ENCODE measurements at places on chromosomes 11 and 22.

- DNase-seq, result no peak
Observed at GRCh38 chr11:32034149-32034548, 56.7 kb upstream of the RCN1 start.

DNA sequence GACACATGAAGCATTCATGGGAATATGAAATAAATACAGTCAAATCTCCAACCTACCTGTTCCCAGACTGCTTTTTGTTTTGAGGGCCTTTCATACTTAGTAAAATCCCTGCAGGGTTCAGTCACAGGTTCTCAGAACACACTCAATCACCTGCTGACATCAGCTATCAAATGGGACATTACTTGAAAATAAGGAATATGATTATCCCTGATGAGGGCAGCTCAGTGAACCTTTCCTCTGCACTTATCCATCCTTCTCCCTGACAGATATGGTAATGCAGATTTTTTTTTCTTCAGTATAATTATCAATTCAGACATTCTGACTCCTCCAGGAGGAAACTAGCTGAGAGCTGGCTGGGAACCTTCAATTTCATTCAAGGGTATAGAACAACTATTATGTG is 1127.4 kb upstream of the CCDC90B start:
- DNase-seq, result no peak

- DNase-seq, result no peak
Observed at GRCh38 chr11:3134651-3135480, 30.2 kb downstream of the OSBPL5 start.

GRCh38 chr11:2402106-2402505 is 1.6 kb downstream of the TSSC4 start:
- DNase-seq, result no peak

GRCh38 chr22:20639343-20639742 is 131.9 kb downstream of the MED15 start:
- DNase-seq, result no peak

DNA sequence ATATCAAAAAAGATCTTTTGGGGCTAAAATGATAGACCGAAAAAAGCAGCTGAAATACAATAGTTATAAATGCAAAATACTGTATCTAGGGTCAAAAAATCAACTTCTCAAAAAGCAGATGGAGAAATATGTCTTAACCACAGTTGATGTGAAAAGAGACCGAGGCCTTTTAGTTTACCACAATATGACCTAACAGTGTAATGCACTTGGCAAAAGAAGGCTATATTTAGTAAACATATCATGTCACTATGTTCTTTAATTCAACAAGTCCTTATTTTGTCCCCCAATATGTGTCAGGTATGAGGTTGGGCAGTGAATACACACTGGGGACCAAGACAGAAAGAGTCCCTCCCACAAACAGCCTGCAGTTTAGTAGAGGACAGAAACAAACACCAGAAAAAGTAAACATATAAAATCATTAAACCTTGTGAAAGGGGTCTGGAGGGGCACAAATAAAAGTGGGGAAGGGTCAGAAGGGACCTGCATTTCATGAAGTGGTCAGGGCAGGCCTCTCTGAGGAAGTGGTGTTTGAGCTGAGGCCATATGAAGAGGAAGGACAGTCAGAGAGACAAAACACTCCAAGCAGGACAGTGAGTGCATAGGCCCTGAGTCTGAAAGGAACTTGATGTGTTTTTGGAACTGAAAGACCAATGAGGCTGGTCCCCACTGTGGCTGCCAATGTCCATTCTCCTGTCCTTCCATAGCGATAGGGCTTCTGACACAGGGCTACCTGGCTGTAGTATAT is 53.4 kb downstream of the LIF start:
- DNase-seq, result no peak

GRCh38 chr11:134861490-134862104 is 449.6 kb upstream of the B3GAT1 start:
- no peak for DNase-seq

DNA sequence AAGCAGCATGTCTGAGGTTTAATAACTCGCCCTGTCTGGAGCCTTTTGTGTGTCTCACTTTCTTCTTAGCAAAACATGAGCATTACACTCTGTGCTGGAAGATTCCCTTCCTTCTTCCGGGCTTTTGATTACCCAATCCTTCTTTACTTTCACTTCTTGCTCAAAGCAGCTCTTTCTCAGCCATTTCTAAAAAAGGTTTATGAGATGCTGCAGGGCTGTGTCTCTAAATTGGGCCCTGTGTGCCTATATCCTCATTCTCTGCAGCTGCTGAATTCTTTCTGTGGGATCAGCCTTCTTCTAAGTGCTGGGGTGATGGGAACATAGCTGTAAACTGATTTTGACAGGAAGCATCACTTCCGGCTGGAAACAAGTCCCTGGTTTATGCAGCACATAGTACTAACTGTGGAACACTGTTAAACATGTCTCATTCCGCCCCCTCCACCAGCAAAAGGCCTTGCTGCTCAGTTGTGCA is 71.8 kb downstream of the PIWIL4 start:
- DNase-seq, result no peak

Measured in activated CD4-positive, alpha-beta T cell treated with anti-CD3 and anti-CD28 coated beads for 36 hours (primary cell).